GDM1 (cell line): ENCODE measurements at places on chromosomes 16 and 17.

- no peak for DNase-seq
Measured at GRCh38 chr17:69516911-69517310, 102.4 kb downstream of the MAP2K6 start.

GRCh38 chr17:19363460-19364035, 1.0 kb upstream of the B9D1 start:
- no peak for DNase-seq

- no peak for DNase-seq
Measured at GRCh38 chr17:64158406-64158805, 28.5 kb upstream of the ERN1 start.

GRCh38 chr17:37239690-37240334, 136.0 kb upstream of the C17orf78 start:
- no peak for DNase-seq

GRCh38 chr16:727291-727977, 528 bp downstream of the HAGHL start:
- DNase-seq, result no peak

DNA sequence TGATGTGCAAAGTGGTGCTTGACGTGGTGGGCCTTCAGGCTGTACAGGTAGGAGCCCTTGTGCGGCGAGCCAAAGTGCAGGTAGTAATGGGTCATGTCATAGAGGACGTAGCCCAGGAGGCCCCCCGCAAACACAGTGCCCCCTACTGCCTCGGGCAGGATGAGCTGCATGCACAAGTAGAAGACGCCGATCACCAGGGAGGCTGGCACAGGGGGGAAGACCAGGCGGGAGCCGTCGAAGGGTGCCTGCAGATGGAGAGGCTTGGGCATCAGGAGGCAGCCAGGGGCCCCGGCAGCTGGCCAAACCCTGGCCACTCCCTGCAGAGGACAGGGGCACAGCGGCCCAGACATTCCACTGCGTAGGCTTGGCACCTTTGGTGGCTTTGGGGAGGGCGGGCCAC, 15.7 kb upstream of the MLKL start:
- DNase-seq, result no peak

DNA sequence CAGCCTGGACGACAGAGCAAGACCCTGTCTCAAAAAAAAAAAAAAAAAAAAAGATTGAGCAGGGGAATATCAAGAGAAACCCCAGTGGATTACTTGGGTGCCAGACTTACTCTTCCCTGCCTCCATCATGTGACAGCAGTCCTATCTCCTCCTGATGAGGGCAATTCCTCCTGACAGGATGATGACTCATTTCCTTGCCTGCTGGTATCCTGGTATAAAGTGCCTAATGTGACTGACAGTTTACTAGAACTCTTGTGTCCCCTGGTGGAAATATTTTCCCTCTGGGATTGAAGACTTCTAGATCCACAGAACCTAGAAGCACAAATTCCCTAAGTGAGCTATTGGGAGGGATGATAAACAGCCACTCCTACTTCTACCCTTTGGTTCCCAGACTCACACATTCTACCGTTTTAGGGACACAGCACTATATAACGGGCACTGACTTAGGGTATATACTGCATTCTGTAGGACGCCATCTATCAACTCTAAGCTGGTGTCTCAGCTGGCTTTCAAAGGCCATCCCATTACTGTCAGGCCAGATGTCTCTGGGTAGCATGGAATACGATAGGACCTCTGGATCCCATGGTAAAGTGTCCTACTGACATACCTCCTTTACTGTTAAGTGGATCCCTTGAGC, 114.6 kb upstream of the MED13 start:
- DNase-seq, result no peak

DNA sequence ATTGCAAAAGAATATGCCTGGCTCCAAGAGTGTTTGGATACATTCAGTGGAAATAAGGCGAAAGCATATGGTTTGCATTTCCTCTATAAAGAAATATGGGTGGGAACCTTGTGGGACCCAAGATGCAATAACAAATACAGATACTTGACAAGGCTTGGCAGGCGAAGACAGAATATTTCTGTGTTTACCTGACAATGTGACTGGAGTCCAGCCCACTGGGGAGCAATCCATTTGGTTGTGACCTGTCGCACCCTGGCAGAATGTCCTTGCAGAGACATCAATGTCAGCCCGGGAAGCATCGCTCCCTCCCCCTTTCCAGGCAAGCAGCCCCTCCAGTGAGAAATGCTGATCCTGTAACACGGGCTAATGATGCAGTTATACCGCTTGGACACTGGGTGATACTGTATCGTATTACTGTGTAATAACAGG, 296.6 kb downstream of the MAF start:
- DNase-seq, result no peak

DNA sequence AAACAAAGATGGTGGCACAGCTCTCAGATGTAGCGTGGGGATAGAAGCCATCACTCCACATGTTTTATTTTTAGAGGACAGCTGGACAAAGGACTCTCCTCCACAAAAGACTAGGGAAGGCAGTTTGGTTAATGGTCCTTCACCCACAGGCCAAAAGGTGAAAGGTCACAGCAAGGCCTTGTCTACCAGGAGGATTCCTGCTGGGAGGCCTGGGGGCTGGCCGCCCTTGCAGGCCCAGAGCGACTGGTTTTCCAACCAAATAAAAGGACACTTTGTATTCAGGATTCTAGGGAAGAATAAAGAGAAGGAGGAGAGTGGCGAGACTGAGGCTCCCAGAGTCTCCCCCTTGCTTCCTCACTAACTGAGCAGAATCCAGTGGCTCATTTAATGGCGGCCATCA, 94.3 kb downstream of the AXIN2 start:
- no peak for DNase-seq

- DNase-seq, result no peak
Measured at GRCh38 chr16:89502081-89502843, 5.9 kb upstream of the SPG7 start.

GRCh38 chr17:73000832-73001231, 91.7 kb downstream of the SLC39A11 start:
- DNase-seq, result no peak

GRCh38 chr17:16491703-16492612, at the start of gene LRRC75A:
TSS of gene LRRC75A (minus strand) at chr17:16492193. CDS start at chr17:16491990, 203 bp downstream.
- no peak for DNase-seq
